T-helper 17 cell (primary cell): ENCODE measurements at places on chromosomes 1 and 21.

DNA sequence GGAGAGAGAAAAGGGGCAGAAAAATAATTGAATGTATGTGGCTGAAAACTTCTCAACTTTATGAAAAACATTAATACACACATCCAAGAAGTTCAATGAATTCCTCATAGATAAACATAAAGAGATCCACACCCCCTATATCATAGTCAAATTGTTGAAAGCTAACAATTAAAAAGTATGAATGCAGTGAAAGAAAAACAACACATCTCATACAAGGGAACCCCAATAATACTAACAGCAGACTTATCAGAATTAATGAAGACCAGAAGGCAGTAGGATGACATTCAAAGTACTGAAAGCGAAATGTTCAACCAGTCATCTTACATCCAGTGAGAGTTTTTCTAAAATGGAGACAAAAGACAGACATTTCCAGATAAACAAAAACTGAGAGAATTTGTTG lies 134.4 kb downstream of the FMN2 start:
- no peak for DNase-seq

DNA sequence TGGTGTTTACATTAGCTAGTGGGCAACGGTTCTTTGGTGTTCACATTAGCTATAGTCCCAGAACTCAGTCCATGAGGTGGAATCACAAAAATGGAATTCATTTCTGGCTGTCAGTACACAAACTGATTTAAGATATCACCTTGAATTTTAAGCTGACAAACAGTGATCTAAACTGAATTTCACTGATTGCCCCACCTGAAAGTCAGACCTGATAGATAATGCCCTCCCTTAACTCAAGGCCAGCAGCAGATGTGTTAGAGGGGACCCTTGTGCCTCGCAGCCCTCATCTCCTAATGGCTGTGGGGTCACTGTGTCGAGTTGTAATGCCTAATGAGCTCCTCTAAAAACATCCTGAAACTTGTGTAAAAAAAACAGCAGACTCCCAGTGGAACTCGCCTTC lies 8.6 kb downstream of the ARF1 start:
- no peak for DNase-seq

- no peak for DNase-seq
Observed at GRCh38 chr21:21247424-21247823, 249.2 kb downstream of the NCAM2 start.

DNA sequence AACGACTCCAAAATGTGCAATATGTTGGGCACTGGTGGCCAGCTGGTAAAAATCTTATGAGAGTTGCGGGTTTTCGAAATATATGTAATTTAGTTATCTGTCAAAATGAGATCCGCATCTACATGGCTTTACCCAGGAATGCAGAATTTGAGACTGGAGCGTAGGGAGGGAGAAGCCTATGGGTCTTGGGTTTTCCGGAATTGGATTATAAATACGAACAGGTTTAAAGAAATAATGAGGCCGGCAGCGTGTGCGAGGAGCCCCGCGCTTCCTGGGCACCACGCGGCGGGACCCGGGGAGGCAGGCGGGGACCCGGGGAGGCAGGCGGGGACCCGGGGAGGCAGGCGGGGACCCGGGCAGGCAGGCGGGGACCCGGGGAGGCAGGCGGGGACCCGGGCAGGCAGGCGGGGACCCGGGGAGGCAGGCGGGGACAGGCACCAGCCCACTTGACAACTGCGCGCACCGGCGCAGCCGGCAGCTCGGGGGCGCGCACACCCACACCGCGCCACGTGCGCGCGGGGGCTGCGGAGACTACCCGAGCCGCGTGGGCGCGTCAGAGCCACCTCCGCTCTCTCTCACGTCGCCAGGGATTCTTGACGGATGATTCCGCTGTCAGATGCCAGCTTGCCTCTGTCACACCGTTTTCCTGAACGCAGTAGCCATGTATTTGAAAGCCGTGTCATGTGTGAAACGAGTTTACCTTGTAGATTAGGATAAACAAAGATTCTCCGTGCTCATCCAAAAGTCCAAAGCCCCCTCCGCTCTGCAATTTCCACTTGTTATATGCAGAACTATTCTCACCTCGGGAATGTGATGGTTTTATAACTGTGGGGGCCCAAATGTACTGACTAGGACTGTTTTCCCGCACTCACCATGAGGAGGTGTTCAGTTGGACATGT lies 54.3 kb upstream of the HNRNPU start:
- peak; percentile 43 for DNase-seq

DNA sequence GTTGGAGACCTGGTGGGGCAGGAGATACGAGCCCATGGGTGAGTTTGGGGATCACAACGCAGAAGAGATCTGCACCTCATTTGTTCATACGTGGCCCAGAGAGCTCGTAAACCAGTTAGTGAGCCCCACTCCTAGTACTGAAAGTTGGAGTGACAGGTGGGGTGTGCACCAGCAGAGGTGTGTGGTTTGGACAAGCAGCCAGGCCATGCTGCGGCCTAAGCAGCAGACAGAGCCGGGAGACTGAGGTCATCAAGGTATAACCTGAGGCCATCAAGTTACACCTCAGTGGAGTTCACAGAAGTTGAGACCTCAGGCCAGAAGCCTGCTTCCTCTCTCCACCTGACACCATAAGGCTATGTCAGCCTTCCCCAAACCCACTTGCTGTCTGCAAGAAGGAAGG lies 27.6 kb downstream of the KCNJ6 start:
- no peak for DNase-seq

- no peak for DNase-seq
Observed at GRCh38 chr1:81506699-81507098, 294.0 kb upstream of the ADGRL2 start.

GRCh38 chr1:25692560-25692959 lies 76.0 kb downstream of the MAN1C1 start:
- no peak for DNase-seq
